ENCODE measurements at places on chromosomes 13 and 19. TPM values are rescaled to one million over a fixed set of nuclear protein-coding genes. Genes with fewer than 3 reads are reported as not detected.

Gene HTR2A
- not detected for total RNA-seq

Gene SERTM1
- not detected for total RNA-seq

Gene ZNF628
- 5.2 TPM for total RNA-seq

Gene RFXAP
- total RNA-seq = 0.95 TPM

Gene SCN1B
- total RNA-seq = 19.2 TPM

Gene SIGLEC5
- not detected for total RNA-seq

Gene C19orf85
- not detected for total RNA-seq
